ENCODE measurements at places on chromosomes 16 and 17.
A peak's percentile ranks its signal among the peaks of the same experiment; 100 is the strongest.

- no peak for DNase-seq
Measured at GRCh38 chr17:43983515-43984411, 20.7 kb upstream of the NAGS start.

DNA sequence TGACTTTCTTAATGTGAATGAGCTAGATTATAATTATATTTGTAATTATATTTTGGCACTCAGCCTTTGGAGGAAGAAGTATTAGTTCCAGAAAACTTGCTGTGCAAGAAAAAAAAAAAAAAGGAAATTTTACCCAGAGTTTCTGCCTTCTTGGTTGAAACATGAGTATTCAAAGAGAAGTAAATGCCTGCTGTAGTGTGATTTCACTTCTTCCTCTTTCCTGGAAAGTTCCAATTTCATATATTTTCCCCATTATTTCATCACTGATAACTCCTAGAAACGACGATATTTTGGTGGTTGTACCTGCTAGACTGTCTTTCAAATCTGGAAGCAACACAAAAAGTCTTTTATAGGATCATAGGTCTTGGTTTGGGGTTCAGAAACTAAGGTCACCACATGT lies 20.4 kb upstream of the MPHOSPH6 start:
- no peak for DNase-seq

DNA sequence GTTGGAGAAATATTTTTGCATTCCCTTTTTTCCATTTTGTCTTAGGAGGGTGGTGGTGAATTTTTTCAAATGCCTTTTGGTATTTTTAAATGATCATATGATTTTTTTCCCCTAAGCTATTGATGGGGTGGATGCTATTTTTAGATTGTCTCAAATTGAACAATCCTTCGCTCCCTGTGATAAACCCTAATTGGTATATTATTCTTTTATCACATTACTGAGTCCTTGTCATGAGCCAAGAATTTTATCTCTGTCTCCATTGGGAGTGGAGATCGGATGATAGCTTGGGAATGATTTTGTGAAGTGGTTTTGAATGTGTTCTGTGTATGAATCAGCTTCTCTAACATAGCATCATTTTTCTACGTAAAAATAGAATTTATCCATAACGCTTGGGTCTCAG lies 15.4 kb downstream of the NECAB2 start:
- DNase-seq = no peak

- no peak for DNase-seq
Measured at GRCh38 chr17:61351745-61352407, 47.8 kb upstream of the TBX2 start.

DNA sequence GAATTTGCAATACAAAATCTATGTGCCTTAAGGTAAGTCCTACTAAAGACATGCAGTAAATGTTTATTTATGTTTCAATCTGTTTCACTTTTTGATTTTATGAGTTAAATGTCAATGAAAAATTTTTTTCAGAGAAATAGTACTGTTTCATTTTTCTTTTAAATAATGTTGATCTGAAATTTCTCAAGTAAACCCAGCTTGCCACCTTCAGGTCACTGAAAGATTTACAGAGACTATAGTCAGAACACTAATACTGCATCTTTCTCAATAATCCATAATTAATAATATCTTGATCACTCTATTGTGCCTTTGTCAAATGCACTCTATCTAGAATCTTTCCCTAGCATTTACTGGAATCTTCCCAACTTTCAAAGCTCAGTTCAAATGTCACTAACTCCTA lies 6.5 kb upstream of the DHX40 start:
- DNase-seq = no peak

GRCh38 chr16:17835118-17835876 lies 364.5 kb upstream of the XYLT1 start:
- no peak for DNase-seq

- DNase-seq = peak; percentile 91
Measured at GRCh38 chr17:43545383-43545632, 832 bp downstream of the ETV4 start.

DNA sequence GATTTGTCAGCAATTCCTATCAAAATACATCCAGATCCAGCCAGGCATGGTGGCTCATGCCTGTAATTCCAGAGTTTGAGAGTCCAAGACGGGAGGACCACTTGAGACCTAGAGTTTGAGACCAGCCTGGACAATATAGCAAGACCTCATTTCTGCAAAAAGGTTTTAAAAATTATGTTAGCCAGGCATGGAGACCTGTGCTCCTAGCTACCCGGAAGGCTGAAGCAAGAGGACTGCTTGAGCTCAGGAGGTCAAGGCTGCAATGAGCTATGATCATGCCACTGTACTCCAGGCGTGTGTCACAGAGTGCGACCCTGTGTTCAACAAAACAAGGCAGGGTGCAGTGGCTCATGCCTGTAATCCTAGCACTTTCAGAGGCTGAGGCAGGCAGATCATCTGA lies 215.2 kb downstream of the CPPED1 start:
- DNase-seq = no peak

DNA sequence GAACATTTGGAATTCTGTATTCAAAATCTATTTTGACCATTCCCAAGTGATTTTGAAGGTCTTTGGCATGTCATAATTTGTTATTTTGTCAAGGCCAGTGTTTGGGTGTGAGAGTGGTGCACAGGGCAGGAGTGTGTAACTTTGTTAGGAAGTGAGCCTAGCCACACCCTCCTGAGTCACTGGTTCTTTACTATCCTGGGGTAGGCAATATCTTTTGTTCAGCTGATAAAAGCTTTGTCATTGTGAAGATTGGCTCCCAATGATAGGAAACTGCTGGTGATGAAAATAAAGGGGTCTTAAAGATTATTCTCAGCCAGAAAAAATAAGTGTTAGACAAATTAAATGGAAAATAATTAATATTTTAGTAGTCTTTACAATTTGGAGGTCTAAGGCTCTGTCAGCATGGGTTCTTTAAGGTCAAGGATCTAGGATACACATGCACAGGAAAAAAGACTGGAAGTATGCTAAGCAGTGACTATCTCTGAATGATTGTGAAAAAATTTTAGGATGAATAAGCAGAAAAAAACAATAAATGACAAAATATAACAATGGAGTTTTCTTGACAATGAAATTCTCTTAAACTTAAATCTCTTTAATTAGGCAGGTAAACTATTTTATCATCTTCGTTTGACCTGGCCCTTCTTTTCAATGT lies 5.1 kb downstream of the UBN1 start:
- peak; percentile 42 for DNase-seq
